Foreskin fibroblast (primary cell): ENCODE measurements at places on chromosomes 2 and 18.

DNA sequence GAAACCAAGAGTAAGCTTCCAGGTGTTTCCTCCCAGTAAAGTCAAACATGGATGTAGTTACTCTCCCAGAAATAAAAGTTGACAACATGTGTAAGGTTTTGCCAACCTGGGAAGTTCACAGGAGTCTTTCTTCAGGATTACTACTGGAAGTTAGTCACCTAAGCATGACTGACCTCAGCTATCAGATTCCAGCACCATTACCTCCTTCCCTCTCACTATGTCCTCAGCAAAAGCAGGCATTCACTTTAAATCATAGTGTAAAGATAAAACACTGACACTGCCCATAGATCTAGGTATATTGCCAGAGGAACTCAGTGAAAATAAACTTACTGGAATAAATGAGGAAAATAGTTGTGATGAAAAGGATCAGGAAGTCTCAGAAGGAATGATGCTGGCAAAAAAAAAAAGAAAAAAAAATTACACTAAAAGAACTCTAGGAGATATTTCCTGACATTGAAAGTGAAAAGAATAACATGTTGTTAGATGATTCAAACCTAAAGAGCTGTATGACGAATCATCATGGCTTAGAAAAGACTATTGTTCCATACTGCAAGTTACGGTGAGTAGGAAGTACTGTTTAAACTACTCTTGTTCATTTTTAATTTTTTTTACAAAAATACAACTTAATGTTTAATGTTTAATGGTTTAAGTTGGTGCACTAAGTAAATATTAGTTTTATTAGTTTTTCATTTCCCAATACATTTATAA, 484.5 kb upstream of the ZNF804A start:
- DNase-seq = no peak

GRCh38 chr2:196607073-196607472, 32.4 kb upstream of the CCDC150 start:
- no peak for DNase-seq

- no peak for DNase-seq
These were observed 1.5 kb downstream of the MALL start for GRCh38 chr2:110113961-110114591.

- DNase-seq = peak; percentile 55
These were observed 40.7 kb downstream of the POMC start for GRCh38 chr2:25127646-25128045.

DNA sequence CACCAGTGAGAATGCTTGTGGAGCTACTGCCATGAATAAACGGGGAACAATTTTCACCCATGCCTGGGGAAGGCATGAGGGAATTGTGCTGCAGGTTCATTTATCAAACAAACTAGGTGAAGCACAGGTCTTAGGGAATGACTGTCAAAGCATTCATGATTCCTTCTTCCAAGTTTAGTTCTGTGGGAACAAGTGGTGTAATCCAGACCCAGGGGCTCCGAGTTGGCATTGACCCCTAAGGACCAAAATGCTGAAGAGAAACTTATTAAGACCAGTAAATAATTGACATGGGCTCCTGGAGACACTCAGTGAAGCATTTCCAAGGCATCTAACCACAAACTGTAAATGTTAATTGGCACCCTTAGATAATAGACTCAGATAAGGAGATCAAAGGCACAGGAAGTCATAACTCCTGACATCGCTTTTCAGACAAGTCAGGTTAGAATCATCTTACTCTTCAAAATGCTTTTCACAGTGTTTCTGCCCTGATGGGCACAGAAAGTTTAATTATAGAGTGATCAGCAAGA, 96.9 kb downstream of the SPP2 start:
- no peak for DNase-seq

- DNase-seq = no peak
These were observed 8.8 kb upstream of the ITGB6 start for GRCh38 chr2:160208655-160209515.
